ENCODE measurements at places on chromosomes 6 and 20.

- no peak for DNase-seq
These were observed 98.3 kb downstream of the PREX1 start for GRCh38 chr20:48729538-48729937.

DNA sequence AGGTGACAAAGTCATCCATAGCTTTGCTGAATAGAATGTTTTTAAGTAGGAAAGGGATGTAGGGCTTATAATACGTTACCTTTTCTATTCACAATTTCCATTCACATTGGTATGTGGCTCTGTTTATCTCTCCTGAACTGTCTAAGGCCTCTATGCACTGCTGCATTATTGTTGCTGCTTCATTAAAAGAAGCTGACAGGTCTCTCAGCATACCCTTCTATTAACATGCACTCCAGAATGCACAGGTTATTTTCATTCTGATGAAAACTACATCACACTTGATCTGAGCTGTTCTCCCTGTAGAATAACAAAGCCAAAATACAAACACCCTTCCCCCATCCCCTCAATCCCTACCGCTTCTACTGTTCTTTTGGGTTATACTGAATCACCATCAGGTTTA, 399.3 kb downstream of the TBC1D32 start:
- no peak for DNase-seq

DNA sequence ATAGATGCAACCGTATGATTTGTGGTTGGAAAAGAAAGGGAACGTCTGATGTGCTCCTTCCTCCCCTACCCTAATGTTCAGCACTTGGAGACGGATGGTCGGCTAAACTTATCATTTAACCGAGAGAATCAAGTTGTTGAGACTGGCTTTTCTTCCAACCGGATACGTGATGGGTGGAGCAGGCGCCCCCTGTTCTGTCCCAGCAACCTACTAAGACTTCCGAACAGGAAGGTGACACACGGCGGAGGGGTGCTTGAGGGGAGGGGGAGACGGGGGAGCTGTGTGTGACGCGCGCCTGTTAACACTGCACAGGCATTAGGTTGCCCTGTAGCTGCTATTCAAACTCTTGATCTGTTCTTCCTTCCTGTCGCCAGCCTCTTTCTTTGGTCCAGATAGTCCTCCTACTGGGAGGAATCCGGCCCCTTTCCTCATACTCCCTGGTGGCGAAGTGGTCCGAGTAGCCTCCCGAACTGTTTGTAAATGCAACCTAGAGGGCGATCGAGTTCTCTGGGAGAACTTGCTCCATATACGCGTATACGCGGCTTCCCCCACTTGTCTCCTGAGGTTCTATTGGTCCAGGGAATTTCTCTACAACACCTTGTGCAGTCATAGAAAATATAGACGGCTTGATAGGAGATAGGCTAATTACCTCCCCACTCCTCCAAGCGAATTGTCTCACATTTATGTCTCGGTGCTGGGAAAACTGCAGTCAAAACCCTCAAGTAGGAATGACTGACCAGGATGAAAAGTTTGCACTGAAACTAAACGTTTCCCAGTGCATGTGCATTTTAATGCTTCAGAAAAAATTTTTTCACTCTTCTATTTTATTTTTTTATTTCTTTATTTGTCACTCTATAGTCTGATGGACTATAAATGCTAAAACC, 126.0 kb upstream of the SLC2A12 start:
- DNase-seq, result peak; percentile 91

GRCh38 chr6:37283671-37284151, 25.8 kb upstream of the TMEM217 start:
- DNase-seq, result no peak

GRCh38 chr6:6674872-6675271, 86.4 kb downstream of the LY86 start:
- DNase-seq, result no peak

GRCh38 chr20:59078231-59078630, 35.6 kb upstream of the PRELID3B start:
- no peak for DNase-seq

GRCh38 chr20:51098284-51098810, 75.4 kb upstream of the KCNG1 start:
- DNase-seq, result no peak

- peak; percentile 26 for DNase-seq
These were observed 78.4 kb downstream of the ADTRP start for GRCh38 chr6:11700118-11700718.

DNA sequence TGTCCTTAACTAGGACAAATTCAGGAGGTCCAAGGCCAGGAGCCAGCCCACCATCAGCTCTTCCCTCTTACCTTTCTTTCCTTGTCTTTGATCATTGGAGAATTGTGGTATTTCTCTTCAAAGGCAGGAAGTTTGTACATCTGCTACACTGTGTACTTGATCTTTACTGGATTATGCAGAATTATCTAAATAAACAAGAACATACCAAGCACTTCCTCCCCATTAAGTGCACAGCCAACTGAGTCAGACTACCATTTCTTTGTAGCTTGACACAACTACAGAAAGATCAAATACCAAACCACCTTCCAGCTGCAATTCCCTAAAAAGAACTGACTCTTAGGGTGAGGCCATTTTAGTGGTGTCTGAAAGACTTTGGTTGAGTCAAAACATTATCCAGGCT, 195.1 kb downstream of the HDGFL1 start:
- no peak for DNase-seq

- DNase-seq, result no peak
These were observed 848 bp downstream of the DACT2 start for GRCh38 chr6:168318579-168319278.

- DNase-seq, result no peak
These were observed 142.6 kb downstream of the CDH26 start for GRCh38 chr20:60100780-60101179.

- no peak for DNase-seq
These were observed 285.0 kb downstream of the KHDC1L start for GRCh38 chr6:72940265-72940664.

DNA sequence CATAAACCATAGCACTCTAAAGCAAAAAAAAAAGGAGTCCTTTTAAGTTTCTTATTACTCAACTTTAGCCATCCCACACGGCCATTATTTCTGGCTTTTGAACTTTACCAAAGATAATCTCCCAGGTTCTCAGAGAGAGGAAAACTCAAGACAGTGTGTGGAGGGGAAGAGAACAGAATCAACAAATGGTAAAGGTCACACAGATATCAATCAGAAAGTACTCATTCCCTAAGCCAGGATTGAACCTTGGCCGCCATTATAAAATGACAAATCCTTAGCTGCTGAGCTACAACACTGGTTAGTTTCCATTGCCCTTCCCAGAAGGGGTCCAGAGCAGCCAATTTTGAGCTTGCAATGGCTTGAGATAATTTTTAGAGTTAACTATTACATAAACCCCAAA, 10.1 kb upstream of the TRIM38 start:
- DNase-seq, result no peak

Data from A549 (cell line).